Retina (tissue), 1 donor: ENCODE measurements at places on chromosomes 11 and 22.

DNA sequence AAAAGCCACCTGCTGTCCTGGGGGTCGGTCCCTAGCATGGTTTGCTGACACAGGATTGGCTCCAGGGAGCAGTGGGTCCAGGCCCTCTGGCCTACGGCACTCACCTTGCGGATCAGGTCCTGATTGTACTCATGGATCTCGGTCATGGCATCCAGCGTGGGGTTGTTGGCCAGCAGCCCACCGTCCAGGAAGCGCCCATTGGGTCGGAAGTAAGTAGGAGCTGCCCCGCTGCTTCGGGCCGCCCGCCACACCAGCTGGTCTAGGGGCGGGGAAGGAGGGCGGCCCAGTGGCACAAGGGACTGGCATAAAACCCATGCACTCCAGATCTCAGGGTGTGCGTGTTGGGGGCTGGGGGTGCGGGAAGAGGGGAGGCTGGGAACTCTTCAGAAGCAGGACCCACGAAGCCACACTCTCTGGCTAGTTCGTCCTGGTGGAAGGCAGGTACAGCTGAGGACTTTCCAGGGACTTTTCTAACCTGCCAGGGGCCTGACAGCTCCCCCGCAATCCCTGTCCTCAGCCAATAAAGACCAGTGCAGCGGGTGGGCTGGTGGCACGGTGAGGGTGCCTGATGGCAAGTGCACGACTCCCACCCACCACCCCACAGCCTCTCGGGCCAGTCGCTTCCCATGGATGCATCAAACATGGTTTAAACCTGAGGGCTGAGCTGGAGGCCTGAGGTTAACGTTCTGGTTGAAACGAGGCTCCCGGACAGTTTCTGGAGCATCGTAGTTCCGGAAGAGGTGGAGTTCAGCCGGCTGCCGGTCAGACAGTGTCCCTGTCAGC is 5.1 kb upstream of the BAIAP2L2 start:
- peak; percentile 29 for DNase-seq

DNA sequence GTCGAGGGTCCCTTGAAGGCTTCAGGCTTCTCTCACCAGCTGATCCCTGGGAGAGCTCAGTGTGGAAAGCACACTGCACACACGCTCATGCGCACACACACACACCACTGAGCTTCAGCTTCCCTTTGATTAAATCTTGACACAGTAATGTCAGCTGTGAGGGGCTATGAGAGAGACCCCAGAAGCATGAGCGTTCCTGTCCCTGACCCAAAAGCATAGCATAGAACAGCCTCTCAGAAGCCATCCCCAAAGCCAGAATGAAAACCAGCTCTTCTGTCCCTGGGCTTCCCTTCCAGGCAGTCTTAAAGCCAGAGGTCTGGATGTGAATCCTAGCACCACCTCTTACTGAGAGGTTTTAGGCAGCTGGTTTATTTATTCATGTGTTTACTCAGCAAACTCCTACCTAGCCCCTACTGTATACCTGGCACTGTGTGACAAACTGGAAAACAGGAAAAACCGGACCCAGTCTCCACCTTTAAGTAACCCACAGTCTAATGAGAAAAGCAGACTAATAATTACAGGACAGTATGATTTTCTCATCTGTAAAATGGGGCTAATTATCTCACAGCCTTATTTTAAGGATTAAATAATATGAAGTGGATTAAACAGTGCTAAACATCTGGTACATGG is 15.9 kb downstream of the GALNT18 start:
- peak; percentile 57 for DNase-seq

- DNase-seq, result no peak
Measured at GRCh38 chr22:39574779-39575551, 4.4 kb downstream of the CACNA1I start.

DNA sequence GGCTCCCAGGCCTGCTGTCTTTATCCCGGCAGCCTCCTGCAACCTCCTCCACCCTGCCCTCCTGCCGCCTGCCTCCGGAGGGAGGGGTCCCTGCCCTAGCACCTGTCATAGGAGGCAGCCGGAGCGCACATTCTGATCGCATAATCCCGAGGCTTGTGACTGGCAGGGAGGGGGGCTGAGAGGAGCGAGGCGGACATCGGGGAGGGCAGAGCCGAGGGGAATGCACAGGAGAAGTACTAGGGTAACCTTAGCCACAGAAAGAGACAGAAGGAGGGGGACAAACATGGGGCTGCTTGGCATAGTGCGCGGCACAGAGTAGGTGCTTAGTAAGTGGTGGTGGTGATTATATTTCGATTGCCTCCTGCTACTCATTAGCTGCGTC is 9.2 kb upstream of the ALX4 start:
- peak; percentile 44 for DNase-seq

- DNase-seq, result no peak
Measured at GRCh38 chr11:11708256-11708655, 86.5 kb upstream of the GALNT18 start.

GRCh38 chr11:28228196-28228895 is 120.2 kb downstream of the METTL15 start:
- DNase-seq, result no peak

- no peak for DNase-seq
Measured at GRCh38 chr11:32643526-32643925, 59.9 kb downstream of the EIF3M start.

- DNase-seq, result no peak
Measured at GRCh38 chr11:83687787-83688186, 401.6 kb upstream of the CCDC90B start.

DNA sequence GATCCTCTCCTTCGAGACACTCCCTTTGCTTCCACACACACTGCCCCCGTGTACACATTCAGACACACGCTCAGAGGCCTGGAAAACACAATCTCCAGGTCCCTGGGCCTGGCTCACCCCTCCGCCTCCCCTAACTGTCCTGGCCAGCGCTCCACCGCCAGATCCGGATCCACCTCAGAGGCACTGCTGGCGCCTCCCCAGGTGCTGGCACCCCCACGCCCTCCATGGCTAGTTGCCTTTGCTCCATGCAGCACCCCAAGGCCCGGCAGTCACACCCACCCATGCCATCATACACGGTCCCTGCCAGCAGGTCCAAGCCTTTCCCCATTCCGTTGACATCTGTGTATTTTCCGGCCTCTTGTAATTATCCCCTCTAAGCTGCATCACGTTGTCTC is 11.1 kb downstream of the SPTBN2 start:
- DNase-seq, result no peak

GRCh38 chr11:115421992-115422689 is 82.1 kb downstream of the CADM1 start:
- no peak for DNase-seq

DNA sequence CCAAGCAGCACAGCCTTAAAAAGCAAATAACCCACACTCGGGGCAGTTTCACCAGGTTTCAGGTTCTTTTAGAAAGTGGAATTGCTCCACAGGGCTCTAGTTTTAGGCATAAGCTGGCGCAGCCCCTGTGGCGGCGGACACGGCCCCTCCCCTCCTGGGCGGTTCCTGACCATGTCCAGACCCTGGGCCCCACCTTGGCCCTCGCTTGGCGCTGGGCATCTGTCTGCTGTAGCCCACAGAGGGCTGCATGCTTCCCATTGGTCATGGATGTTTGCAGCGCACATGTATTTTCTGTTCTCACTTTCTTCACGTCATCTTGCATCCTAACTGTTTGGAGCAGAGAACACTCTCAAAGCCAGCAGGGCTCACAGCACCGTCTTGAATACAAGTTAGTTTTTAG is 244.3 kb downstream of the BRD1 start:
- no peak for DNase-seq

DNA sequence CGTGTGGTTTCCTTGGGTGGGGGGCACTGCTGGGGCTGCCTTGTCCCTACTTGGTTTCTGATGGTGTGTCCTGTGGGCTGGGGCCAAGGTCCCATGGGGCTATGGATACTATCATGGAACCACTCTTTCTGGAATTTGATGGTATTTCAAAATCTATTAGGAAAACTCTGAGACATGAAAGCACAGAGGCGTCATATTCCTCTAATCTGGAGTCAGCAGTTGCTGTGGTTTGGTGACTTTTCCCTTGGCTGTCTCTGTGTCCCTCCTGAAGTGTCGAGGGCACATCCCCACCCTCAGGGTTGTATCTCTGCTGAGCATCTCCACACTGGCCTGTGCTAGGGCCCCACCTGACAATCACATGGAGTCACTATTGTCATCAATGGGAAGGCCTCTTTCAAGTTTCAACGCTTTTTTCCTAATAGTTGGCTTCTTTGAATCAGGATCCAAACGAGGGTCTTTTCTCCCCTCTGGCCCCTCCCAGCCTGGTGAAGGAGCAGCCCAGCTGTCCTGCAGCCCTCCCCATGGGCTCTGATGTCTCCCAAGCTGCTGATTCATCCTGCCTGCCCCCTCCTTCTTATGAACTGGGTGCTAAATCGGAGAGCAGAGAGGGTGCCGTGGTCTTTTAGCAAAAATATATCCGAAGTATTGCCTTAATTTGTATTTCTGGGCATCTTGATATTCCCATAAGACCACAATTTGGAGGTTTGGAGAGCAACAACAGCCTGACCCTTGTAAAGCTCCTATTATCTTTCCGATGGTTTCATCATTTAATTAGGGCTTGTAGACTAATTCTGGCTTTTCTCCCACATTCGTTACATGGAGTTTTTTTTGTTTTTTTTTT is 38.5 kb downstream of the MED15 start:
- DNase-seq, result no peak

- DNase-seq, result peak; percentile 64
Measured at GRCh38 chr11:113242767-113243397, 71.5 kb upstream of the TTC12 start.

DNA sequence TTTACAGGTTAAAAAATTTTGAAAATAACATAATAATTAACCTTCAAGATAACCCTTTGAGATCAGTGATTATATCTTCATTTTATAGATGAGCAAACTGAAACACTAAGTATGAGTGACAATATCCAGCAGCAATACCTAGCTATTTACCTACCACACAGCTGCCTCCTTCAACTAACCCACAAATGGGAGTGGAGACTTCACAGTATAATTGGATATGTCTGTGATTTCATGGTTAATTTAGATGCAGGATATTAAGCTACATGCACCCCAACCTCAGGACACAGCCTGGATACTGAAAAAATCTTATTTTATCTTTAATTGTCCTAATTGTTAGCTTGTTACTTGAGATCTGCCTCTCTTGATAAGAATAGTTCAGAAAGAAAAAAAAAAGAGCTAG is 297.2 kb upstream of the ANO5 start:
- DNase-seq, result no peak

GRCh38 chr11:8386134-8386864 is 122.6 kb upstream of the LMO1 start:
- no peak for DNase-seq

GRCh38 chr11:91563176-91563575 is 661.4 kb upstream of the FAT3 start:
- DNase-seq, result no peak

GRCh38 chr11:119318240-119319135 is 1.6 kb upstream of the MCAM start:
- DNase-seq, result peak; percentile 76

GRCh38 chr11:113105592-113105991 is 144.4 kb downstream of the NCAM1 start:
- no peak for DNase-seq

DNA sequence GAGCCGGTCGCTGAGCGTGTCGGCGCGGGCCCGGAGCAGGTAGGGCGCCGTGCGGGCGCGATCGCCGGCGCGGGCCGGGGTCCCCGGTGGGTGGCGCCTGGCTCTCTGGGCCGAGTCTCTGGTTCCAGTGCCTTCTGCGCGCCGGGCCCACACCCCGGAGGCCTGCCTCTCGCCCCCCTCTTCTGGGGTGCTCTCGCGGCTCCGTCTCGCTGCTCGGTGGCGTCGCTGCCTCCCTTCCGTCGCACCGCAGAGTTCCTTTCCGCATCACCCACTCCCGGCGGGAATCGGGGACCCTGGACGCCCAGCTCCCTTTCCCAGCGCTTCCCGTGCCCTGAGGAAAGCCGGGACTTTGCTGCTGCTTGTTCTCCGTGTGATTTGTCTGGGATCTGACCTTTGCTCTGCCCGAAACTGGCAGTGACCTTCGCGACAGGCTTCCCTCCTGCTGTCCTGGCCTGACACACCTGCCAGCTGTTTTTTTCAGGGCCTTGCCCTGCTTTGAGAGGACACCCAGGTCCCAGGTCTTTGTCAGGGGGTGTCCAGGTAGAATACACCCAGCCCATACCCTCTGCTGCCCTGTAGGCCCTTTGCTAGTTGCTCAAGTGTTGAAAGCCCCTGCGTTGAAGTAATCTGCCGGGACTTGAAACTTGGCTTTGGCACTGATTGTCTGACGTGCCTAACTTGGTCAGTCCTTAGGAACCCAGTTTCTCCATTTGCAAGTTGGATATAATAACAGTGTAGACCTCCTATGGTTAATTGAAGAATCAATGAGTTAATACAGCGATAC is 711 bp downstream of the FDX1 start:
- peak; percentile 78 for DNase-seq

GRCh38 chr11:8671193-8671612 is 11.3 kb downstream of the TRIM66 start:
- DNase-seq, result peak; percentile 64

DNA sequence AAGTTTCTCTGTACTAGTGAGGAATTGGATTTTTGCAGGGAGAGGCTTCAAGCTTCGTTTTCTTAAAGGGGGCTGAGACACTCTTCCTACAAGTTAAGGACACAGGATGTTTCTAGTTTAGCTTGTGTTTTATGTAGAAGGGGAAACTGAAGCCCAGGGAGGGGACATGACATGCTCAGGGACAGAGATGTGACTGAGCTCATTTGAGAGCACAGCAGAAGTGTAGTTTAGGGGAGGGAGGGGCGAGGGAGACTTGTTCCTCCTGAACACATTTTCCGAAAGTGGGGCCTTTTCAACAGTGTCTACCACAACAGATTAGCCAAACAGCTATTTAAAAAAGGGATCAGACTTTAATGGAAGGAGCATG is 148.1 kb downstream of the FBXO7 start:
- DNase-seq, result no peak

DNA sequence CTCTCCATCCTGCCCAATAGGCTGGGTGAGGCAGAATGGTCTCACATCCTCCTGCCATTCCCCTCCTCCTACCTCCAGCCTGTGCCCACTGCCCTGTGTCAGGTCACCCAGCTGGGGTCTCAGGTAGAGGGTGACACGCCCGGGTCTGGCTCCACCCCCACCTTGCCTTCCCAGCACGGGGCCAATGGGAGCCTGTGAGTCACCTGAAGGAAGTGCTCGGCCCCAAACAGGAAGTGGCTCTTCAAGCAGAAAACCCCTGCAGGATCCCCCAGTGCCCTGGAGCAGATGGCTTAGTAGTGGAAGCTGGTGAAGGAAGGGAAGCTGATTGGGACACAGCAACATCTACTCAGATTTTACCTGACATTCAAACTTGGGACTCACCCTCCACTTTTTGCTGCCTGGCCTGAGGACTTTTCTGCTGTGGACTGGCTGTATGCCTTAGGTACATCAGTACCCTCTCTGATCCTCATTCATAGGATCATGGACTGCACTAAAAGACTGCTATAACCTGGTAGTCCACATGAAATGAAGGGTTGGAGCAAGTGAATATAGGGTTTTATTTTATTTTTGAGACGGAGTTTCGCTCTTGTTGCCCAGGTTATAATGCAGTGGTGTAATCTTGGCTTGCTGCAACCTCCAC is 33.4 kb downstream of the GDPD5 start:
- no peak for DNase-seq
